ENCODE measurements at places on chromosomes 12 and 14. TPM values are rescaled to one million over a fixed set of nuclear protein-coding genes. Genes with fewer than 3 reads are reported as not detected.

- DNase-seq, result peak; percentile 50
These were observed 342.7 kb downstream of the PRKD1 start for GRCh38 chr14:29584992-29585391.

DNA sequence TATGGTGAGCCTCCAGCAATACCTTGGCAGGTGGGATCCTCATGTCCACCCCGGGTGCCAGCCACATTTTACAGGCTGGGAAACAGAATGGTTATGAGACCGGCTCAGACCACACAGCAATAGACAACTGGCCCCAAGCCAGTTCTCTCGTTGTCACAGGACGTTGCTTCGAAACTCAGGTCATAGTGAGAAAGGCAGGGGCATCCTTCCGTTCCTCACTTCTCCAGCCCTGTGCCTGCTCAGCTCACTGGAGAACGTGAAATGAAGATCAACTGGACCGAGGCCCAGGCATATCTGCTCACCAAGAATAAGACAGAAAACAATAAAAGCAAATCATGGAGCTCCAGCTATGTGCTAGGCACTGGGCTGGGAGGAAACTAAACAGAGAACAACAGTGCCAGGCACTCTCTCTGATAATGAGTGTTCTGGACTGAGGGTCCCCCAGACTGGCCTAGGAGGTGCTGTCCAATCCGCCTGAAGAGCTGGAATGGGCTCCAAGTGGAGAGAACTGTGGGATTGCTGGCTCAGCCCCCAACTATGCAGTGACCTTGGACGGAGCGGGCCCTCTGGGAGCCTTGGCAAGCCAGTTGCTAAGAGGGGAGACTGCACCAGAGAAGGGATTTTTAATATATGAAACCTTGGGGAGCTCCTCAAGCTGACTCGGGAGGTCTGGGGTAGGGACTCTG, 18.8 kb upstream of the FAIM2 start:
- DNase-seq, result no peak

The EGLN3 gene
- total RNA-seq, result 51.5 TPM

GRCh38 chr12:131461096-131461495, 249.8 kb upstream of the SFSWAP start:
- DNase-seq, result no peak

DNA sequence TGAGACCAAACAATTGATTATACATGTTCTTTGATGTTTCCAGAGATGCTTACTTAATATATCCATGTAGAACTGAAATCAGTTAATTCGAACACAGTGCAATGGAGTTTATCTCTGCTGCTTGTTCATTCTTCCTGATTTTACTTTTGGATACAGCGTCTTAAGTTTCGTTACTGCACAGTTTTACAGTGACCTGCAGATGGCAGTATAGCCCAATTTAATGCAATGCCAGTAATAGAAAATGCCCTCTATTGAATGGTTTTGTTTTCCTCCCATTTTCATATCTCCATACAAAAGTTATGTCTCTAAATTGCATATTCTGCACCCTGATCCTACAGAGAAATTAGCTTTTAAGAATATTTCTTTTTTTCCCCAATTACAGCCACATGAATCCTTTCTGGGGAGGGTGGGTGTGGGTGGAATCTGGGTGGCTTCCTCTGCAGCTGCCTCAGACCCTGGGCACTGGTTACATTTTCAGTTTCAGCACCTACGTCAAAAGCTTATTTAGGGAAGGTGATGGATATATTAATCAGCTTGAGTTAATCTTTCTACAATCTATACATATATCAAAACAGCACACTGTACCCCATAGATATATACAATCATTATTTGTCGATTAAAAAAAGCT, 101.1 kb upstream of the DCD start:
- peak; percentile 26 for DNase-seq

The PRKD1 gene
- total RNA-seq, result 20.3 TPM

The CMTM5 gene
- total RNA-seq, result 2.2 TPM

GRCh38 chr14:95855606-95856005, 21.0 kb upstream of the TUNAR start:
- DNase-seq, result no peak

All from mucosa of gallbladder (tissue), 1 donor.